Immature natural killer cell (primary cell): ENCODE measurements at places on chromosomes 1 and 21. TPM values are rescaled to one million over a fixed set of nuclear protein-coding genes. Genes with fewer than 3 reads are reported as not detected.

Gene ALPL
- not detected for polyA plus RNA-seq

Gene RYR2
- polyA plus RNA-seq, result 0.18 TPM

- H3K27me3 ChIP-seq, result peaks cover 13% of the 10 kb centered on the region
- H3K4me3 ChIP-seq, result no peak overlapping the region
These were observed 97.0 kb upstream of the IFFO2 start for GRCh38 chr1:19053486-19053885.

- no peaks in the 10 kb centered on the region for H3K36me3 ChIP-seq
- peaks cover 4% of the 10 kb centered on the region for H3K4me1 ChIP-seq
- DNase-seq, result no peak
- H3K27me3 ChIP-seq, result peaks cover 4% of the 10 kb centered on the region
- H3K4me3 ChIP-seq, result no peak overlapping the region
These were observed 550 bp downstream of the ACKR1 start for GRCh38 chr1:159205225-159205624.

- no peak for DNase-seq
- no peak overlapping the region for H3K4me3 ChIP-seq
- no peak overlapping the region for H3K27ac ChIP-seq
These were observed 34.3 kb upstream of the RAP1GAP start for GRCh38 chr1:21703318-21703963.

Gene PRCC
- polyA plus RNA-seq, result 55.6 TPM

- no peak overlapping the region for H3K4me3 ChIP-seq
- DNase-seq, result no peak
- H3K27me3 ChIP-seq, result peaks cover under 1% of the 10 kb centered on the region
- H3K36me3 ChIP-seq, result no peaks in the 10 kb centered on the region
- no peaks in the 10 kb centered on the region for H3K4me1 ChIP-seq
These were observed 253.8 kb upstream of the RAB4A start for GRCh38 chr1:229017091-229017490.

GRCh38 chr1:20276485-20277159 lies 14.1 kb upstream of the VWA5B1 start:
- H3K27me3 ChIP-seq, result peaks cover 8% of the 10 kb centered on the region
- H3K4me3 ChIP-seq, result no peak overlapping the region
- H3K36me3 ChIP-seq, result no peaks in the 10 kb centered on the region
- H3K27ac ChIP-seq, result no peak overlapping the region
- no peak for DNase-seq
- H3K4me1 ChIP-seq, result no peaks in the 10 kb centered on the region

- no peaks in the 10 kb centered on the region for H3K4me1 ChIP-seq
- H3K4me3 ChIP-seq, result no peak overlapping the region
- DNase-seq, result no peak
- peaks cover 2% of the 10 kb centered on the region for H3K36me3 ChIP-seq
- peaks cover 3% of the 10 kb centered on the region for H3K27me3 ChIP-seq
These were observed 184.2 kb upstream of the RAB4A start for GRCh38 chr1:229086686-229087085.

GRCh38 chr1:47216278-47217059 lies 15.6 kb downstream of the TAL1 start:
- peaks cover 5% of the 10 kb centered on the region for H3K27me3 ChIP-seq
- no peak overlapping the region for H3K4me3 ChIP-seq
- H3K27ac ChIP-seq, result no peak overlapping the region
- H3K36me3 ChIP-seq, result no peaks in the 10 kb centered on the region
- no peaks in the 10 kb centered on the region for H3K4me1 ChIP-seq

Gene SDHC
- 415 TPM for polyA plus RNA-seq

DNA sequence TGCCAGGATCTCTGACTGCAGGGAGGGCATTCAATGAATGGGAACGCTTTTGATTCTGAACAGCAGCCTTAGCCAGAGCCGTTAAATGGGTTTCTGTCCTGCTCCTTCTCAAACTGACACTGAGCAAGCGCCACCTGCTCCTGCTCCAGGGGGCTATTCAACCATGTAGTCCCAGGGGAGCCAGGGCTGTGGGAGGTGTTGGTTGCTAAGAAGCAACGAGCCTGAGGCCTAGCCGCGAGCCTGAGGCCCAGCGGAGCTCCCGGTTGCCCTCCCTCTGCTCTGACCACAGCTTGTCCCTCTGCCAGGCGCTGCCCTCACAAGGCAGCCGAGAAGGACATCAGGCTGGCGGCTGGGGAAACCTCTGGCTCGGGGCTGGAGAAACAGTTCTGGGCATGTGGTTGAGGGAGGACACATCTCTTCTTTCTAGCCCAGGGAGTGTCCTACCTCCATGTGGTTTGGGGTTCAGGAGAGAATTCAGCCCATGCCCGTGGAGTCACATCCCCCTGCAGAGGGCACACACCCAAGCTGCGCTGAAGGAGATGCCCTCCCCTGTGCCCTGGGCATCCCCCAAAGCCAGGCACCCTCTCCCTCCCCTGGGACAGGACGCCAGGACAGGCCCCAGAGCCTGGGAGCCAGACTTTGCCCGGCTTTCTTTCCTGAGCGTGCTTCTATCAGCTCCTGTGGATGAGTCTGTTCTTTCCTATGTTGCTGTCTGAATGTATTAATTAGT lies 18.0 kb downstream of the PCP4 start:
- H3K4me3 ChIP-seq, result no peak overlapping the region
- no peaks in the 10 kb centered on the region for H3K36me3 ChIP-seq
- H3K27me3 ChIP-seq, result no peaks in the 10 kb centered on the region
- no peak for DNase-seq
